ENCODE measurements at places on chromosomes 2 and 18.

GRCh38 chr18:27665264-27665799, 480.2 kb upstream of the CHST9 start:
- DNase-seq = no peak

- no peak for DNase-seq
Observed at GRCh38 chr2:31729442-31730092, 148.8 kb upstream of the SRD5A2 start.

DNA sequence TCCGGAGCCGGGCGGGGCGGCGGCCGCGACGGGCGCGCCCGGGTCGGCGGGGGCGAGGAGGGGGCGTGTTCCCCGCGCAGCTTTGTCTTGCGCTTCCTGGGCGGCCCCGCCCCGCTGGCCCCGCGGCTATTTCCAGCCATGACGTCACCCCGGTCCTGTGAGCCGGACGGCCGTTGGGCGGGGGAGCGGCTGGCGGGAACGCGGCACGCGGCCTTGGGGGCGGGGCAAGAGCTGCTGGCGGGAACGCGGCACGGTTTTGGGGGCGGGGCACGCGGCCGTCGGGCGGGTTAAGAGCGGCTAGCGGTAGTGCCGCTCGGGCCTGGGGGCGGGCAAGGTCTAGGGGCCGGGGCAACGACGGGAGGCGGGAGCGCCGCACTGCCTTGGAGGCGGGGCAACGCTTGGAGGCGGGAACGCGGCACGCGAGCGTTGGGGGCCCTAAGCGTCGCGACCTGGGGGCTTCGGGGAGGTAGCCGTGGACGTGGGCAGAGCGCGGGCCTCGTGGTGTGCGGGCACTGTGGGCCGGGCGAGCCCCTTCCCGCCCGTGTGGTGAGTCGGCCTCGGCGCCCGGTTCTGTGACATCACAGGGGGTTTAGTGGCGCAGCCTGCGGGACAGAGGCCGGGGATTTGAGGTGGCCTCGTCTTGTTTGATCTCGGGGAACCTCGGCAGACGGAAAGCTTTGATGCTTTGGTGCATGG, 704 bp downstream of the KLF11 start:
- DNase-seq = peak; percentile 94

- no peak for DNase-seq
Observed at GRCh38 chr18:9173770-9174233, 37.2 kb downstream of the ANKRD12 start.

DNA sequence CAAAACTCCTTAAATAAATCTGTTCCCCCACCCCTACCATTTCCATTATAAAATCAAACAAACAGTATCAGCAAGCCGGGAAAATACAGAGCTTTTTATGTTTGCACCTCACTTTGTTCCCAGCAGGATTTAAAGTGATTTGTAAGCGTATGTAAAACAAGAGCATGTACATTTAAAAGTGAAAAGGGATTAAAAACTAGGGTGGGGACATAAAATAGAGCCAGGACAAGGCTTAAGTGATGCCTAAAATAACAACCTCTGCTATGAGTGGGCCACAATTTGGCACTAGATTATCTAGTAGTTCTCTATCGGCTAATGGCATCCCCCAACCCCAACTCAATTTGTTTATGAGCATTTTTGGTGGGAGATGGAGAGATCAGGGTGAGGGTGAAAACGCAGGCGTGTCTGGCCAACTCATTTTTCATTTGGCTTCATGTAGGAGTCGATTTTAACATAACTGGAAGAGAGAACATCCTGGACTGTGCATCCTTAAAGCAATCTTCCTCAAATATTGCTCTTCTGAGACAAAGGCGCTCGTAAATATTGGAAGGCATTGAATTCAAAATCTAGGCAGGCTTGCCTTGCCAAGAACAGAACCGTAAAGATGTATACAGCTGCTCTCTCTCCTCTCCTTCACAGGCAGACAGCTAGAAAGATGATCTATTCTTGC, 34.5 kb upstream of the TSPYL6 start:
- no peak for DNase-seq

- DNase-seq = no peak
Observed at GRCh38 chr2:167293172-167293781, 405.0 kb downstream of the XIRP2 start.

DNA sequence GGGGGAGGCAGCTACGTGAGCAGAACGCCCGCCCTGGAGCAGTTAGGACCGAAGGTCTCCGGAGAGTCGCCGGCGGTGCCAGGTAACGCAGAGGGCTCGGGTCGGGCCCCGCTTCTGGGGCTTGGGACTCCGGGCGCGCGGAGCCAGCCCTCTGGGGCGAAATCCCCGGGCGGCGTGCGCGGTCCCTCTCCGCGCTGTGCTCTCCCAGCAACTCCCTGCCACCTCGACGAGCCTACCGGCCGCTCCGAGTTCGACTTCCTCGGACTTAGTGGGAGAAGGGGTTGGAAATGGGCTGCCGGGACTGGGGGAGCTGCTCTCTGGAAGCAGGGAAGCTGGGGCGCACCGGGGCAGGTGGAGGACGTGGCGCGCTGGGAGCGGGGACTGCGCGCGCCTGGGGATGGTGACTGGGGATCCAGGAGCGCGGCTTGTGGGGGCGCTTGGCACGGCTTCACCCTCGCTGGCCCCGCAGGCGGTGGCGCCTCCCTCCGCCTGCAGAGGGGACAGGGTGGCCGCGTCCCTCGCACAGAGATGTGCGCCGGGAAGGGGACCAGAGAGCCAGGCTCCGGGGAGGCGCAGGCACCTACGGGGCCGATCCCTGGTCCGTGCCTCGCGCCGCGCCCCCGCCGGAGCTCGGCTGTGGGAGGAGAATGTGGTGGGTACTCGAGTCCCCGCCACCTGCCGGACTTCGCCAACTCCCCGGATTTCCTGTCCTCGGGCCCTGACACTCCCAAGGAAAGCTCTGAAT, 688 bp downstream of the CDH20 start:
- DNase-seq = no peak

- no peak for DNase-seq
Observed at GRCh38 chr2:23599667-23600066, 214.7 kb downstream of the KLHL29 start.

- no peak for DNase-seq
Observed at GRCh38 chr2:11798701-11799435, 52.4 kb downstream of the LPIN1 start.

- DNase-seq = no peak
Observed at GRCh38 chr2:173808718-173809117, 156.5 kb downstream of the SP3 start.

DNA sequence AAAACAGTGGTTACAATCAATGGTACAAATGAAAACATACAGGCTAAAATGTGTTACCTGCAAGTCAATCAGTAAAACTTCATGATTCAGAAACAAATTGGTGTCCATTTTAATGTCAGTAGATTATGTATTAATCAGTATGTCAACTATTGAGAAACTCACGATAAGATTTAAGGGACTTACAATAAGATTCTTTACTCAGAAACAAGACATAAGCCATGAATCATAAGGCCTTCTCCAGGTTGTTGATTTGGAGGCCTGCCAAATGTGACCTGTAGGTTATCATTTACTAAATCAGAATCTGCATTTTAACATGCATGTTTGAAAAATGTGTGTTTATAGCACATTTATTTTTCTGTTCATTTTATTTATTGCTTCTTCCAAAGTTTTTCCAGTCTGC, 623.1 kb downstream of the CCDC85A start:
- DNase-seq = no peak

DNA sequence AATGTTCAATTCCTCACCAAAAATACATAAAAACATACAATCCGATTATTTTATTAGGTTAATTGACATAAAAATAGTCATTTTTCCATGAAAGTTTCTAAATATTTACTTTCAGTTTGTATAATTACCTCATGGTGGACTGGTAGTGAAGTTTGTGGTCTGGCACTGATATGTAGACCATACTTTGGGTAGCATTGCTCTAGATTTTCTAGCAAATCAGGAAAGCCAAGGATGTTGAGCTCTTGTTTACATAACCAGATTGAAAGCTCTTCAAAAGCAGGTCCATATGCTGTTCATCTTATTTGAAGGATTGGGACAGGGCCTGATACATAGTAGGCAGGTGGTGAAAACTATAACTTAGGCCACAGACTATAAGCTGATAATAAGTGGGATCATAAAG, 61.8 kb downstream of the COMMD1 start:
- no peak for DNase-seq

DNA sequence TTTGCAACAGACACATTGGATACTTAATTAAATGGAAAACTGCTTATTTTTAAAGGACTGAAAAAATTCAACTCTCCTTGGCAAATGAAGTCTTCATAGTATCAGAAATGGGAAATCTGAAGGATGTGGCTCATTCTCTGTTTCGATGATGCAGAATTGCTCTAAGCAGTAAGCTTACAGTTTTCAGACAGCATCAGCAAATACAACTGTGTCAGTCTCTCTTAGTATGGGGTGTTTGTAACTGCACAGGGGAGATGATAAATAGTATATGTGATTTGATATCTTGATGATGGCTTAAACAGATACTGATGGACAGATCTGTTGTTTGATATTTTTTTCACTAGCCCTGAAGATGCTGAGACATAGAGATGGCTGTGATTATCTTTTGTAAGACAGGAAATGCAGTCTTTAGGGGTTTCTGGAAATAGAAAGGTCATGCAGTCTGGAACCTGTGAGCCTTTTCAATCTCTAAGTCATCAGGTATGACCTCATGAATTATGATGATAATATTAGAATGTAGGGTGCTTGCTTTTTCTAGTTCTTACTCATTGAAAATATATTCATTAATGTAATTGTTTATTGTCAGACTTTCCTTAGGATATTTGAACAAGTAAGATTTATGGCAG, 84.2 kb downstream of the SLC4A10 start:
- DNase-seq = no peak

DNA sequence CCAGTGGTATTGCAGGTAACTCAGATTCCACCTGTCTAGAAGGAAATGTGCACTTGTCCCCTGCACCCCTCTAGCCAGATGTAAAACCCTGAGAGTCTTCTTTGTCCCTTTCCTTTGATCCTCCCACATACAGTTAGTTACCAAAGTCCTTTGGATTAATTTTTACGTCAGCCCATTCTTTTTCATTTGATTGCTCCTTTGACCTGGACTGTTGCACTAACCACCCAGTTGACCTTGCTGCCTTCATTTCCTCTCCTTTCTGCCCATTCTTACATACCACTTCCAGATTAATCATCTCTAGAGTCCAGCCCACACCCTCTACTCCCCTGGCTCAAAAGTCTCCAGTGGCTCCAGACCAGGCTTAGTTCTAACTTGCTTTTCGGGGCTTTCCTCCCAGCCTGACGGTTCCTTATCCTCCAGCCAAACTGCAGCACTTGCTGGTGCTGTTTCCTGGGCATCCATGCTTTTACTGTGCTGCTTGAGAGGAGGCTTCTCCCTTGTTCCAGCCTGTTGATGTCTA, 99.3 kb downstream of the SPTBN1 start:
- DNase-seq = no peak

DNA sequence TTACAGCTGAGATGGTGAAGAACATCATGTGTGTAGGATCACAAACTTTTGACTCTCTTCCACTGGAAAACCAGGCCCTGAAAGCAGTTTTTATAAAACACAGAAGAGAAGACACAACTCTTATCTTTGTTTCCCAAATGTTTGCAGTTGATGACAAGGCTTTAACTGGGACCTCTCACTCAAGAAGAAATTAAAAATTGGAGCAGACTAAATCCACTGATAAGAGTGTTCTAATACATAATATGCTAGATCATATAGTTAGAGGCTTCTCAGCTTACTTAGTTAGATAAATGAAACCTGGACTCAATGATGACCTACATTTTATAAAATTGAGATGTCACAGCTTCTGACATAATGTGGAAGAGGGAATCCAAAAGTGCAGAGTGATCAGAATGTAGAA, 158.3 kb upstream of the WDSUB1 start:
- DNase-seq = no peak

DNA sequence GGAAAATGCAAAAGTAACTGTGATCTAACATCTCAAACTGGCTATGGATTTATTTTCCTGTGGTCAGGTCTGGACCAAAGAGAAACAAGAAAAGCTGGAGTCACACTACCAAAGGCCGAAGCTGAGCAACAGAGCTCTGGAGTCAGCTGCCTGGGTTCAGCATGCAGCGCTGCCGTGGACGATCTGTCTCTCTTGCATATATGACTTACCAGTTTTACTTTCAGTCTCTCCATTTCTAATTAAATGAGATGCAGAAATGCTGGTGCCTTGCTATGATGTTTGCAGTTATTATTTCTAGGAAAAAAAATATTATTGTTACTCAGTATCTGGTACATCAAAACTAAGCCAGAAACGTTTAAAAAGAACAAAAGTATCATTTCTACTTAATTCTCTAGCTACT, 813.2 kb downstream of the RNF144A start:
- no peak for DNase-seq

- no peak for DNase-seq
Observed at GRCh38 chr2:190655113-190655512, 6.2 kb downstream of the NAB1 start.

DNA sequence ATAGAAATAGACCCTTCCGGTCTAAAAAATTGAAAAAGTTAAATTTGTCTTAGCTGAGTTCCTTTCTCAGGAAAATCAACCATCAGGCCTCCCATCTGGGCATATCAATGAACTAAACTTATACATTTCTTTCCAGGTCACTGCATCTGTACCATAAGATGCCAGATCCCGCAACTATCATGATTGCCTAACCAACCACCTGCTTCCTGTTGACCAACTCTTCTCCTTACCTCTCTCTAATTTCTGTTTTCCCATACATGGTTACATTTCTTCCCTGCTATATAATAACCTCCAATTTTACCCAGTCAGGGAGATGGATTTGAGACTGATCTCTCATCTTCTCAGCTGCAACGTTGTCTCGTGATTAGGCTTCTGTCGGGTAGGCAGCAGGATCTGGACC, 228.7 kb downstream of the FSIP2 start:
- no peak for DNase-seq

DNA sequence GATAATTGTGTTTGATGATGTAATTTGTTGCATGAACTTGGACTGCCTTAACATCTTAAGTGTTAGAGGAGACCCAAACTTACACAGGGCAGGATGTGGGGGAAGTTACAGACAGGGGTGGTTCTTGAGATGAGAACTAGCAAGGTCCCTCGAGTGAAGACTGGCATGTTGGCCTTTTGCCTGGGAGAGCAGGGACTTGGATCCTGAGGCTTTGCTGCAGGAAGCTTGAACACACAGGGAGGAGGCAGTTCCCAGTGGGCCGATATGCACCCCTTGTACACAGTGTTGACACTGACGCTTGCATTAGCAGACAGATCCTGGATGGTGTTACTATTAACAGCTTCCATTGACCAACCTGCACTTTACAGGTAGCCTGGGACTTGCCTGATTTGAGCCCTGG, 47.5 kb downstream of the CHRNA1 start:
- DNase-seq = no peak

GRCh38 chr2:141528990-141529389, 601.8 kb downstream of the LRP1B start:
- no peak for DNase-seq

GRCh38 chr2:100137318-100137717, 5.1 kb downstream of the AFF3 start:
- DNase-seq = no peak

GRCh38 chr2:179349670-179350303, 85.2 kb upstream of the SESTD1 start:
- no peak for DNase-seq

GRCh38 chr2:19886261-19886660, 15.5 kb downstream of the TTC32 start:
- DNase-seq = no peak

GRCh38 chr2:112634153-112634873, 11.4 kb upstream of the SLC20A1 start:
- no peak for DNase-seq

GRCh38 chr2:237500681-237501424, 13.8 kb downstream of the MLPH start:
- DNase-seq = peak; percentile 88

Measured in 8988T (cell line).